ENCODE measurements at places on chromosomes 7 and 10.
A peak's percentile ranks its signal among the peaks of the same experiment; 100 is the strongest.

DNA sequence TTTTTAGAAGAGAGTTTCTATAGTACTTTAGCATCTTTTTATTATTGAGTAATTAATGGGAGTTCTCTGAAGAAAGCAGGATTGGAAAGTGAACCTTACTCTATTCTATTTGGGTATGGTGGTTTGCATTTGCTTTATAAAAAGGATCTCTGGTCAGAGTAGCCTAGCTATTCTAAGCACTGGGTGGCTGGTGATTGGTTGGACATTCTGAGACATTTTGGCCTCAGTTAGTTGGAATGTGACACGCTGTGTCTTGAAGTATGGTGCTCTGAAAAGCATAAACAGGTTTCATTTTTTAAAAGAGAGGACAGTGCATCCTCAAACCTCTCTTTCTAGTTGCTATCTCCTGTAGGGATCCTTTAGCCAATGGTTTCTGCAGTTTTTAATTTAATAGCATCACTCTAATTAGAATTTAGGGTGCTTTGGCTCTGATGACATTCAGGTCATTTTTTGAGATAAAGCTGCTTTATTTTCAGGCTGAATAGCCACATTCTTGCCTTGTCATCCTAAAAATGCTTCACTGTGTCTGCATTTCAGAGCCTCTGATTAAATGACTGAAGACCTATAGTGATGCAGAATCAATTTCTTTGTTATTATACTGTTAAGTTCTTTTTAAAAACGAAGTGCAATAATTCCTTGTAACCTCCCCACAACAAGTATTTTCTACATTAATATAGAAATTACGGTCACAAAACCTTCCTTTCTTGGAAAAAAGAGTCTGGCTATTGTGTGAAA lies 20.6 kb downstream of the TMEM178B start:
- DNase-seq: no peak

DNA sequence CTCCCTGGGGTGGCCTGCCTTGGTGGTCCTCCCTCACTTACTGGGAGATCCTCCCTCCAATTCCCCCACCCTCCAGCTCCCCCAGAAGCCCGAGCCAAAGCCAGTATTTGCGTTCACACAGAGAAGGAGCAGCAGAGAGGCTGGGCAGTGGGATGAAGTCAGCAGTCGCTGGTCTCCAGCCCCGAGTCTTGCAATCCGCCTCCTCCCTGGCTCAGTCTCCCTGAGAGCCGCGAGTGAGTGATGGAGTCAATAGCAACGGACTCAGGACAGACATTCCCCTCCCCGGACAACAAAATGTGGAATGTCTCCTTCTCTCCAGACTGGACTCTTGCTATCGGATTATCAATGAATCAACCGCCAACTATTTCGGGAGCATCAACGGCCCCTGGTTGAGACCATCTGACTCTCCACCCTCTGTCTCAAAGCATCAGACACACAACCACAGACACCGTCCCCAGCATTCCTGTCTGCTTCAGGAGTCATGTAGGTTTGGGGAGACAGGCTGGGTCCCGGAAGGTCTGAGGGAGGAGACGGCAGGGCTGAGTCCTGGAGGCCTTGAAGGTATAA lies 178.4 kb downstream of the SH3PXD2A start:
- no peak for DNase-seq

GRCh38 chr10:92822060-92822634 lies 26.2 kb upstream of the EXOC6 start:
- DNase-seq: no peak

DNA sequence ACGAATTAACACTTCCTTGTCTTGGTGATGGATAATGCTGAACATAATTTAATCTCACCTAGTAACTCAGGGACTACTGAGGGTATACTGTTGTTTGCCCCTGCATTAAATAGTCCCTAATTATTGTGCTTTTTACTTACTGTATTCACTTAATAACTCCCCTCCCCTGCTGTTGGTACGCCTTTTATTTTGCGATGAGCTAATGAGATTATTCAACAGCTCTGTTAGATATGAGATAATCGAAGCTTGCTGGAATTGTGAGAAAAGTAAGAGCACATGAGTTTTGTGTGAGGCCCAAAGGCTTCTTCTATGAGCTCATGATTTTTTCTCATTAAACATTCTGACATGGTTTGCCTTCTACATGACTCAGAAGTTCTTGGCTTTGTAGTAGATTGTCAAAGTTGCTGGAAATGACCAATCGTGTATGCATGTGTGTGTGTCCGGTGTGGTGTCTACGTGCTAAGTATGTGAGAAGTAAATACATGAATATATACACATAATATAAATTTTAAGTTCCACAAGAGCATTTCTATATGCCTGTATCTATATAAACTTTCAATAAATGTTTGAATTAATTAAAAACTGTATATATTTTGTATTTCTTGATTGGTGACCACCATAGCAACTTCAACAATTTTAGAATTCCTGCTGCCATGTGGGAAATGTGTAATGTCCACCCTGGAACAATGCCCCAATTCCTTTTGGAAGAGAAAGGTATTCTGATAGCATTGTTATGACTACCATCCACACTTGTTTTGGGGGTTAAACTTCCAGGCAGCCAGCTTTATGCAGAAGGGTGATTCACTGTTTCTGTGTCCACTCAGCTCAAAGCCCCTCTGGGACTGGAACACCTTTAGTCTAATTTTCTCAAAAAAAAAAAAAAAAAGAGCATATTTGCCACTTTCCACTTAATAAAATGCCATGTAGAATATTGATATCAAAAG lies 106.2 kb downstream of the SAMD9 start:
- DNase-seq: no peak

DNA sequence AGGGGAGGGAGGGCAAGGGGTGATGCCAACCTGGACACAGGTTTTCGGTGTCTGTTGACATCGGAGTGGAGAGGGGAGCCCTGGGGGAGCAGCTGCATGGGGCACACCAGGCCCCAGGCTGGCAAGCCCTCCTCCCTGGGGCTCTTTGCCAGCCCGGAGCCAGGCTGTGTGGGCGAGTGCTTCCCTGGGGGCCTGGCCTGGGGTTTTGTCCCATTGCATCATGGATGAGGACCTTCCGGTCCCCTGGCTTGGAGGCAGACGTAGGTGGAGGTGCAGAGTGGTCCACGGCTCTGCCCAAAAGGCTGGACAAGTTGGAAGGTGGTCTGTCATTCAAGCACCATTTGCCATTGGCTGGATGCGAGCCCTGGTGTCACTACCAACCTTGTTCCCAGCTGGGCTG lies 34.8 kb downstream of the ZMIZ1 start:
- no peak for DNase-seq

- DNase-seq: no peak
Observed at GRCh38 chr10:79384773-79385391, 37.6 kb downstream of the PPIF start.

DNA sequence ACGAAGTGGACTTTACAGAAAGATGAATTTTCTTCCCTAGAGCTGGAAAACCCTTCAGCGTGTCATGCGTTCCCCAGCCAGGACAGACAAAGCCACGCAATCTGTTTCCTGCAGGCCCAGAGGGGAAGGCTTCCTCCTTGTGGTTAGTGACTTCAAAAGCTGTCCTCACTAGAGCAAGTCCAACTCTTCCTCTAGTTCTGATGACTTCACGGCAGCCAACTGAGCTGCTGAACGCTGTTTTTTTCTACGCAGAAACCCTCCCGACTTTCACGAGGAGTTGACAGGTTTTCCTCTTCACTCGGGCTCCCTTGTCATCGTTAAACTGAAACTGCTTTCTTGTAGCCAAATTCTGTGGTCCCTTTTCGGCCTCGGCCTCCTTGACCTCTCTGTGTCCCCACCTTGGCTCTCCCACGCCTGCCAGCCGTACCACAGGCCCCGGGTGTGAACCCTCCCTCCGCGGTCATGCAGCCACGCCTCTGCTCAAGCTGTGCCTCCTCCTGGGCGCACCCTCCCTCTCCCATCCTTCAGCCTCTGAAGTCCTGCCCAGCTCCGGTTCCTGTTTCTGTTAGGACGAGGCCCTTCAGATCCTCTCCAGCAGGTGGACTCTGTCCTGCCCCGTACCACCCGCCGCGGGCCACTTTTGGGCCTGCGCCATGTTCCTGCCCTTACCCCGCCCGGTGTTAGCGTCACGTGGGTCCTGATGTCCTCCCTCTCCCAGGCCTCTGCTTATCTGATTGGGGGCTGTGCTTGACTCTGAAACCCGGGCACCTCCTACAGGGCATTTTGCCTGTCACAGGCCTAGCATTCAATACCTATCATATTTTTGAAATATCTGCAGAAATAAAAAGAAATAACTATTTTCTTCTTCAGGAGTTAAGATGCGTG lies 39.3 kb downstream of the CUX1 start:
- peak; percentile 39 for DNase-seq

DNA sequence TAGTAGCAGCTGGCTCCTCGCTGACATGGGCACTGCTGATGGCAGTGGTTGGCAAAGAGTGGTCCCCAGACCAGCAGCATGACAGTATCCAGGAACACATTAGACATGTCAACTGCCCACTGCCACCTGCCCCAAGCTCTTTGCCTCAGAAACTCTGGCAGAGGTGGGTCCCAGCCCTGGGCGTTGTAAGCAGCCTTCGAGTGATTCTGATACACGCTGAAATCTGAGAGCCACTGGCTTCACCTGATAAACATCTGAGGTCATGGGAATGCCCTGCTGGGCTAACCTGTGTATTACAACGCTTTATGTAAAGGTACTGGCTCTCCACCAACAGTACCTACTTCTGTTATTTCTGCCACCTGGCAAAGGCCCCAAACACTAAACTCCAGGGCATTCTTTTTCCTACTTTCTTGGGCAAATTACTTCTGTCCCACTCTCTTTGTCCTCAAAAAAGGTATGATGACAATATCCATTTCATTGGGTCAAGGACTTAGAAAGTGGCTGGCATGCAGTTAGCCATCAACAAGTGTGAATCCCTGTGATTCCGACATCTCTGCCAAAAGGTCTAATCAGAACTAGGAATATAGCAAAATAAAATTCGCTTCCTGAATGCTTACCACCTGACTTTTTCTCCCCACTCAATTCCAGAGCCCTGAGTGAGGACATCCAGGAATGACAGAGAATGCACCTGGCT lies 9.2 kb downstream of the SGMS1 start:
- peak; percentile 8 for DNase-seq

DNA sequence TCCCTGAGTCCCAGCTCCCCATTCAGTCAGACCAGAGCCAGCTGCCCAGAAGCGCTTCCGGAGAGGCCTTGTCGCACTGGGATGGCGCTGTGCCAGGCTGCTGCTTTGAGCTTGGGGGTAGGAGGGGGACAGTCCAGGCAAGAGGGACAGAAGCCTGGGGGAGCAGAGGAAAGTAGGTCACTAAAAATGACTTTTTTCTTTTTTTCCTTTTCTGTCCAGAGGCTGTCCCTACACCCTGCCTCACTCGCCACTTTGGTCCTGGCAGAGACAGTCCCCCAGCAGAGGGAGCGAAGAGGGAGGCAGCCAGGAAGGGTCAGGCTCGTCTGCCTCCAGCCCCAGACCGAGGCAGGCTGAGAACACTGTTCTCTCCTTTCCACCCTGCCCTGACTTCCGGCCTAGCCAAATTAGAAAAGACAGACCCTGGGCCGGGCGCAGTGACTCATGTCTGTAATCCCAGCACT lies 15.8 kb upstream of the TRIM8 start:
- DNase-seq: no peak

- DNase-seq: no peak
Observed at GRCh38 chr7:34747176-34747781, 89.3 kb downstream of the NPSR1 start.

DNA sequence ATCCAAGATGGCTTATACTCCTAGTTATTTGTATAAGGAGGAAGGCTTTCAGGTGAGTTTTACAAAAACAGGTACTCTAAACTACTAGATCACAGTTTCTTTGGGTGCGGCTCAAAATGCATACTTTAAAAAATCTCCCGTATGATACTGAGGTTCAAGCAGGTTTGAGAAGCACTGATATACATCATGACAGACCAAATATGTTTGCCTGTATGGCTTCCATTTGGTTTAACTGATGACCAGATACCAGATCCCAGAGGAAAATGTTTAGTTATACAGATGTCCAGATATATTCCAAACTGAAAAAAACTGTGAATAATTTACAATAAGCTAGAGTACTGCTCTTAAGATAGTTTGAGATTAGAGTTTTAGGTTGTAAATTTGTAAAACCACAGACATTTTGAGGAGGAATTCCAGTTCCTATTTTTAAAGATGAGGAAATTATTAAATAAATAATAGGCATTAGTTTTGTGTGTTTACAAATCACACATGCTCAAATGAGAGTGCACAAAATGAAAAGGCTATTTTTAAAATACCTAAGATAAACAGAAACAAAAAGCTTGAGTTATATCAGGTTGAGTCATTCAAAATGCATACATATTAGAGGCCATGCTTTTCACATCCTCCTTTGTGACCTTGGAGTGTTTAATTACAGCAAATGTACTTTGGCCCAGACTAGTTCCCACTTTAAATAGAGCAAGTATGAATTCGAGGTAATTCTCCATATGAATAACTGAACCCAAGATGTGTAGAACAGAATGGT lies 60.5 kb downstream of the SEMA3C start:
- no peak for DNase-seq

DNA sequence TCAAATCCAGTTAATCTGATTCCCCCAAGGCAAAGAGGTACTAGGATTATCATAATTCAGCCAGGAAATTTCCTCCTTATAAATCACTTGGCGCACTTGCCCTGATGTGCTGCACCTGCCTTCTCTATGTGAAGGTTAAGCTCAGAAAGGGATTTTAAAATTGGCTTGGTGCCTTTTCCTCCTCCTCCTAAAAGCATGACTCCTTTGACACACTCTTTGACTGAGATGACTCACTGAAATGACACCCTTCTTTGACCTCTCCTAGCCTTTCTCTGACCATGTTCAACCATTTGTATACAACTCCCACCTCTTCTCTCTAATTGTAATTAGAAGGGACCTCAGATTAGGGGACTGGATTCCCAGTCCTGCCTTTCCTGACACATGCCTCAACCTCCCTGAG lies 46.5 kb downstream of the ABLIM1 start:
- DNase-seq: no peak

DNA sequence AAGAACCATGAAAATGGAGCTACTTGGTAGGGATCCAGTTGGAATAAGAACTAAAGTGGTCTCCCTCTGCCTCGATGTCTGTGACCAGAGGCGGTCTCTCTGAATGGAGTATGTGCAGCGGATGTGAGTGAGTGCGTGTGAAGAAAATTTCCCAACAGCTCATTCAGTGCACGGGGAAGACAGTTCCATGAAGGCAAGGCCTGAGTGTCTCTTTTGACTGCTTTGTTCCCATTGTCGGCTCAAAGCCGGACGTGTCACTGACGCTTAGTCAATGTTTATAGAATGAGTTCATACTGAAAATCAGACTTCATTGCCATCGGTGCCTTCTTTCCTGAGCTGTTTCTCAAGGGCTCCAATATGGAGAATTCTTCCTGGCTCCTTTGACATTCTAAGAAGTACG lies 55.3 kb upstream of the GRB10 start:
- no peak for DNase-seq

GRCh38 chr10:122295451-122295809 lies 24.3 kb downstream of the BTBD16 start:
- no peak for DNase-seq

DNA sequence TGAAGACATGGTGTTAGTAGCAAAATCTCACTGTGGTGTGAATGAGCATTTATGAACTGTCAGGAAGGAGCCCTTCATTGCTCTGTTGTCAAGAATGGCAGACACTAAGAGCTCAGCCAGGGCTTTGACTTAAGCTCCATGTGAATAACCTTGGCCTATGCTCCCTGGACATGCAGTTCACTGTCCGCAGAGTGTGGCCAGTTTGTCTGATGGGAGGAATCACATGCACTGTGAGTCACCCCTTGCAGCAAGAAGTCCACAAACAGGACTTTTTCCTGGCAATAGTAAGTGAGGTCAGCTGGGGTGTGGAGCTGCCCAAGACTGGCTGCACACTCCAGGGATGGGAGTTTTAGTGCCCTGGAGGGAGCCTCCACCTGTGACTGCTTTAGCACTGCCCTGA lies 49.5 kb downstream of the ZNF37A start:
- DNase-seq: no peak

- DNase-seq: no peak
Observed at GRCh38 chr10:59563531-59563930, 146.1 kb downstream of the SLC16A9 start.
